ENCODE measurements at places on chromosomes 12 and 14.

GRCh38 chr14:99136401-99136800 lies 135.6 kb downstream of the BCL11B start:
- no peak for DNase-seq

DNA sequence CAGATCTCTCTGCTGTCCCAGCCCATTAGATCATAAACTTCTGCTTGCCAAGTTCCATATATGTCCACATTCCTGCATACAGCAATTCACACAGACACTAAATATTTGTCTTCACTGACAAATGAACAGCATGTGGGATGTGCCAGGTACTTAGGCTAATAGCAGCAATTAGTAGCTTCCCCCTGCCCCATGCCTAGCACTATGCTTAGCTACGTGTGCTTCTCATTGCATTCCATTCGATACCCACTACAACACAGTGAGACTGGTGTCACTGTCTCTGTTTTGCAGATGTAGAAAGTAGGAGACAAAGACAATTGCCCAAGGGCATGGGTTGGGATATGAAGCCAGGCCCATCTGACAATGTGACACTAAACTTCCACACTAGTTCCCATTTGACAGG lies 308.4 kb downstream of the BCL11B start:
- DNase-seq, result no peak

- no peak for DNase-seq
These were observed 3.0 kb downstream of the ARG2 start for GRCh38 chr14:67622675-67623074.

DNA sequence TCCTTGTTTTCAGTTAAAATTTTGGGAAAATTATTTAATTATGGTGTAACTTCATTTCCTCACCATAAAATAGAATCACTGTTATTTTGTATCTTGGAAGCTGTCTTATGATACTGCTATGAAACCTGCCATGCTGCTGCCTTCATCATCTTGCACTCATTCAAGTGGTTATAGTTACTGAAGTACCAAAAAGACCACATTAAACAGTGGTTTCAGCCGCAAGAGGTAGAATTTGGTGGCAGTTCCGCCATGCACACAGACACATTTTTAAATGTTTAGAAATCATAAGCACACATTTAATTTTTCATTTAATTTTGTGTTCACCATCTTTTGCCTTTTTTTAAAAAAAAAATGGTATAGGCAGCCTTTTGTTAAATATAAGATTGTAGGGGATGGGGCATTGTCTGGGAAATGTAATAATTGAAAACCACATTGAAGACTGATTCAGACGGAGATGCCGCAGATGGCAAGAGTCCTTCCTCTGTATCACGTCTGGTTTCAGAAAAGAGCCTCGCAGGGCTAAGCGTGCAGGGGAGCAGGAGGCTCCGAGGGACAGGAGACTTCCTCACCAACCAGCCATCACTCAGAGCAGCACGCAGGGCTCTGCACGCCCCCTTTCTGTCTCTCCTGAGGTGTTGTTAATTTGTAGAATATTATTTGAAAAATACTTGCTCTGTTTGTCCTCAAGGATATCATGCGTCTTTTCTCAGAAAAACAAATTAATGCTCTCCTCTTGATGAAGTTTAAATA lies 115.2 kb upstream of the PELI2 start:
- DNase-seq, result no peak

DNA sequence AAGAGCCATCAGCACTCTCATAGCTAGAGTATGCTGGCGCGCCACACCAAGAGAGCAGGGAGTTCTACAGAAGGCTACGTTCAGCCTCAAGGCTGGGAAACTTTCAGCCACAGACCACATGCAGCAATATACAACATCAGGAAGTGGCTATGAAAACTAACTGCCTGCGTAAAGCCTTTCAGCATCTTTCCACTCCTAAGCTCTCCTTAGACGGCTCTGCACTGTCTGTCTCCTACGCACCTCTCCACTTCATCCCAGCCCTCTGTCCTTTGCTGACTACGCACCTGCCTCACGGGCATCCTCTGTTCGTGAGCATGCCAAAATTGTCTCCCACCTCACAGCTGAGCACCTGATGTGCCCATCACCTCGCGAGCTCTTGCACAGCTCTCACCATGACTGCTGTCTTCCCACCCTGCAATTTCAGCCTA lies 9.7 kb downstream of the MPHOSPH9 start:
- DNase-seq, result no peak

DNA sequence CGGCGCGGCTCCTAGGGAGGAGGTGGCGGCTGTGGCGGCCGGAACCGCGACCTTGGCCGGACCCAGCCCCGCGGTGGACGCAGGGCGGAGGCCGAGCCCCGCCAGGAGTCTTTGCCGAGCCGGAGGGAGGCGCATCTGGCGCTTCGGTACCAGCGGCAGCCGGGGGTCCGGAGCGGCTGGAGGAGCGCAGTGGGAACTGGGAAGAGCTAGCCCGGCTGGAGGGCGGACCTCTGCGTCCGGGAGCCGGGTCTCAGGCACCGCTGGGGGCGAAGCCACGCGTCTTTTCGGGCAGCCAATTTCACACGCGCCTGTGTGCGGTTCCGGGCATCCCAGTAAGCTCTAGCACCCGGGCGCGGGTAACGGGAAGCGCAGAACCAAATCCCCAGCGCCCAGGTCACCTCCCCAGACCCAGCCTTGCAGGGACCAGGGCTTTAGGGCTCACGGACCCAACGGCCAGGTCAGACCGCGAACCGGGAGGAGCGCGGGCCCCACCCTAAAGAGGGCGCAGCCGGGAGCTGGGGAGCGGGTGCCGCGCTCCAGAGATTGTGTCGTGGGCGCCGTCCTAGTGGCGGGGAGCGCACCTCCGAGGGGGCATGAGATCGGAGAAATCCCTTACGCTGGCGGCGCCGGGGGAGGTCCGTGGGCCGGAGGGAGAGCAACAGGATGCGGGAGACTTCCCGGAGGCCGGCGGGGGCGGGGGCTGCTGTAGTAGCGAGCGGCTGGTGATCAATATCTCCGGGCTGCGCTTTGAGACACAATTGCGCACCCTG lies 89.4 kb downstream of the GALNT8 start:
- peak; percentile 50 for DNase-seq

DNA sequence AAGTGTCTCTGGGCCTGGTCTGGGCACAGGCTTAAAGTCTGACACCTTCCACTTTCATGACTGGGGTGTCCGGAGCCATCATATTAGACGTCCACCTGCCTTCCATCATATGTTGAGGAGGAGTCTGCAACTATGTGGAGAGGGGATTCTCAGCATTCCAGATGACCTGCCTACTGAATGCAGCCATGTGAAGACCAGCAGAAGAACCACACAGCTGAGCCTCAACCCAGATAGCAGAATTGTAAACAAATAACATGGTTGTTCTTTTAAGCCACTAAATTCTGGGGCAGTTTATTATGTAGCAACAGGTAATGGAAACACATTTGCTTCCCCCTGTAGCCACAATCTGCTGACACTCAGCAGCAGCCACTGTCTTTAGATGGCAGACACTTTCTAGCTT lies 4.0 kb upstream of the SLC15A4 start:
- no peak for DNase-seq

DNA sequence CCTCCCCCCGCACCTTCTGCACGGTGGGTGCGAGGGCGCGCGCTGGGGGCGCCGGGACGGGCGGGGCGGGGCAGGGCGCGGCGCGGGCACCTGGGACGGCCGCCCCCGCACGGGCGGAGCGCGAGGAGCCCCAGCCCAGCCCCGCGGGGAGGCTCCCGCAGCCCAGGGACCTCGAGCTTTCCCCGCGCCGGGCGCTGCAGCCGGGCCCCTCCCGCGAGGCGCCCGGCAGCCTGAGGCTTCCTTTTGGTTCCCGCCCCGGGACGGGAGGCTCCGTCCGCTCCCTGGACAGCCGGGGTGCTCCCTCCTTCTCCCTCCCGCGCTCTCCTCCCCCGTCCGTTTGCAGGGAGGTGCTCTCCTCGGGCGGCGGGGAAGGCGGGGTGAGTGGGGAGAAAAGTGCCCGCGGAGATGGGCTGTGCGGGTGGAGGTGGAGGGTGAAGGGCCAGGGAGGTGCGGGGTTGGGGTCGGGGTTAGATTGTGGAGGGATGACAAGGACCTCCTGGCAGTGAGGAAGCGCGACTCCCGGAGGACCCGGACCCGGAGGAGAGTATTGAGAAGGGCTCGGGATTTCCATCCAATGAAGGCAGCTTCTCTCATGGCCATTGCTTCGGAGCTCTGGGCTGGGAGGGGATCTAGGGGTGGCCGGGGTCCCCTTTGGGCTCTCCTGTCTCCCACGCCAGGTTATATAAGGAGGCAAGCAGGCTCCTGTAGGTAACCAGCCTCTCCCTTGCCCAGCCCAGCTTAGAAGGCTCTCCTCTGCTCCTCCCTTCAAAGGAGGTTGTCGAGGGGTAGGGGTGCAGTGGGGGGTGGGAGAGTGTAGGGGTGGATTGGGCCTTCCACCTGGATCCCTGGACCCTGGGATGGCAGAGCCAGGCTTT lies 645 bp downstream of the JDP2 start:
- no peak for DNase-seq

- DNase-seq, result no peak
These were observed 173.8 kb downstream of the TBX5 start for GRCh38 chr12:114232187-114232586.

- no peak for DNase-seq
These were observed 14.1 kb upstream of the NUMB start for GRCh38 chr14:73472185-73473114.

- no peak for DNase-seq
These were observed 2.3 kb downstream of the KRT85 start for GRCh38 chr12:52364901-52365489.

DNA sequence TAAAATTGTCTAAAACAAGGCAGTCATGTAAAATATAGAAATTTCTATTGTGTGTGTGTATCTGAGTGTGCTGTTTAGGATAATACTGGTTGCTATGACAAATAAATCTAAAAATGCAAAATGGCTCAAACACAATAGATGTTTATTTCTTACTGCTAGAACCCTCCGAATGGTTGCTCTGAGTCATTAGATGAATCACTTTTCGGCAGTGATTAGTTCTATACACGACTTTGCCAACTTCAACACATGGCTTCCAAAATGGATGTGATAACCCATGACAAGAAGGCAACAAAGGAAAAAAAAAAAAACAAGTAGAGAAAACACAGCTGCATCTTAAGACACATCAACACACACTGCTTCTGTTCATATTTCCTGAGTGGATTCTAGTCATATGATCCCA lies 729.2 kb downstream of the AACS start:
- no peak for DNase-seq

GRCh38 chr12:97764700-97765099 lies 302.1 kb downstream of the RMST start:
- no peak for DNase-seq

DNA sequence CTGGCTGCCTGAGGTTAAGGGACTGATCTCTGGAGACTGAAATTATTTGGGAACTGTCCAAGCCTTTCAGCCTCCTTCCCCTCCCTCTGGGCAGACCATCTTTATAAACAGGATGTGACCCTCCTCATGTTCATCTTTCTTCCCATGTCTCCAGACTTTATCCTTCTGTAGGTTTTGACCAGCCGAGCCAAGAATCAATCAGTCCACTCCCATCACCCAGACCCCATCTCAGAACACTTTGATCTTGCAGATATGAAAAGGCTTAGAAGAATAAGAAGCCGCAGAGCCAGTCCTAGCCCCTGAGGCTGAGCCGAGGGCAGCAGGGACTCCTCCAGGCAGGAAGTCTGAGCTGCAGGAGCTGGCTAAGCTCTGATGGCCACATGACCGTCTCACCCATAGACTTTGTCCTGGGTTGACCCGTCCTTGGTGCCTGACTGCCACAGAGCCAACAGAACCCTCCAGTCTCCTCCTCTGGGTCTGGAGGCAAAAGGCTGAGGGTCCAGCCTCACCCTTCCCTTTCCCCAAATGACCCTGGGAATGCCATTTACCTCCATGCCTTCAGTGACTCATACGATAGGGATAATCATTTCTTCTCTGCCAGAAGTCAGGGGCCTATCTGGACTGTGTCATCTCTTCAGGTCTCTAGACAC lies 1.6 kb downstream of the KRT71 start:
- DNase-seq, result no peak

DNA sequence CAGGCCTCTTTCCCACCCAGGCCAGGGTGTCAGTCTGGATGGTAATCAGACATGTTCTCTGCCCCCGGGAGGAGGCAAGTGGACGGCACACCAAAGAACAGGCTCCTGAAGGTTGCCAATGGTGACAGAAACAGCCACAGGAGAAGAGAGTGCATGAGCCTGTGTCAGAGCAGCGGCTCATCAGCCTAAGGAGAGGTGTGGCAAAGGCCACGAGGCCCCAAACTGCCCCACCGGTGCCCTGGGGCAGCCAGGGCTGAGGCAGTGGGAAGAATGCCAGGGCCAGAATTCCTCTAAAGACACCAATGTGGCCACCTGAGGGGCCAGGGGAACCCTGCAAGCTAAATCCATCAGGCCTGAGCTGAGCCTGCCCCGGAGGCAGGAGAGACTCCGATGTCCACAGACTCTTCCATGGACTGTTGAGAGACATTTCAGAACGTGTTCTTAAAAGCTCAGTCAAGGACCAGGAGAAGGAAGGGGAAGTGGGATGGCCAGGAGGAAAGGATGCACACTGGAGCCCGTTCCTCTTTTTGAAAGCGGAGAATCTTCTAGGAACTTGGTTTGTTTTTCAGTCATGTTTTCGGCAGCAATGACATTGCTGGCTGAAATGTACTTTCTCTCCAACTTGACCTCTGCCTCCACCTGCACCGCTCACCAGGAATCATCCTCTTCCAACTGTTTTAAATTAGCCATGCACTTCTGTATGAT lies 176.3 kb upstream of the FKBP4 start:
- DNase-seq, result no peak

- DNase-seq, result no peak
These were observed 63.0 kb downstream of the CLMN start for GRCh38 chr14:95256776-95257060.

- DNase-seq, result no peak
These were observed 98.6 kb downstream of the SCARB1 start for GRCh38 chr12:124764870-124765580.

DNA sequence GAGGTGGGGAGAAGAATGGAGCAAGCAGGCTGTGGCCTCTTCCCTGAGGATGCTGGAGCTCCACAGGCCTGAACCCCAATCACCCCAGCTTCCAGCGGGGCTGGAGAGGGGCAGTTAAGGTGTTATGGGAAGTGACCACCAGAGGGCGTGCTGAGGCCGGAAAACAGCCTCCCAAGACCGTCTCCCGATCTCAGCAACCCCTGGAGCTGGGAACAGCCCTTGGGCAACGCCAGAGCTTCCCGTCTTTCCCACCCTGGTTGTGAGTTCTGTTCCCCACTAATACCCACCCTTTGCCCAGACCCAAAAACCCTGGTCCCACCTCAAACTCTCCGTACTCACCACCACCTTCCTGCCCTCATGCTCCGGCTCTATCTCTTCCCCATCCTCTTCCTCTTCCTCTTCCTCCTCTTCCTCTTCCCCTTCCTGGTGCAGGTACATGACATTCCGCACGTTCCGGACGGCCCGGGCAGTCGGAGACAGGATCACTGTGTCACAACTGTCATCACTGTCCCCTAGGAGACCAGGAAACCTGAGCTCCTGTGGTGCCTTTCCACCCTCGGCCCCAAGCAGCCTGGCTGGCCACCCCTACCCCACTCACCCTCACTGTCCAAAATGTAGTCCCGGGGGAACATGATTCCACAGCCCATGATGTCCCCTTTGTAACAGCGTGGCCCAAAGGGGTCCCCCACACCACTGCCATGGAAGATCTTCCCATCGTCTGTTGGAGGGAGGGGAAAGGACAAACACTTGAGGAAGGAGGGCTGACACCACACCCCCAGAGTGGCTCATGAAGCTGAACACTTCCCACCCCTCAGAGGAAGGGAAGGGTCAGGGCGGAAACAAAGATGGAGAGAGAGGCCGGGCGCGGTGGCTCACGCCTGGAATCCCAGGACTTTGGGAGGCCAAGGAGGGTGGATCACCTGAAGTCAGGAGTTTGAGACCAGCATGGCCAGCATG lies 12.9 kb downstream of the SPRYD3 start:
- DNase-seq, result peak; percentile 70
